ENCODE measurements at places on chromosomes 2 and 18.

DNA sequence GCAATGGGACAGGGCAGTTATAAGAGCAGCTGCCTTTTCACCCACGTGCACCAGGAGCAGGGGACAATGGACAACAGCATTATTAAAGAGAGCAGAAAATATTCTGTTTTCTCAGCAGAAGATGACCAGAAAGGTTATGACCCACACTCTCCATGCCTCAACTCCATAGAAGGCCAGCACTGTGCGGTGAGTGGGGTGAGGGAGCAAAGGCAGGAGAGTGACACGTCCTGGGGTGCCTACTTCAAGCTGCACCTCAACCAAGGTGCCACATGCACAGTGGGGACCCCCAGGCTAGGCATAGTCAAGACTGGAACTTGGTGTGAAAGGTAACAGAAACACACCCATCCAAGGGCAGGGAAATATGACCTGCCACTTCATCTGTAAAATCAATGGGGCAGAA, 50.4 kb downstream of the POLR1A start:
- DNase-seq, result no peak

GRCh38 chr2:232502911-232503808, 15.5 kb upstream of the ECEL1 start:
- DNase-seq, result no peak

DNA sequence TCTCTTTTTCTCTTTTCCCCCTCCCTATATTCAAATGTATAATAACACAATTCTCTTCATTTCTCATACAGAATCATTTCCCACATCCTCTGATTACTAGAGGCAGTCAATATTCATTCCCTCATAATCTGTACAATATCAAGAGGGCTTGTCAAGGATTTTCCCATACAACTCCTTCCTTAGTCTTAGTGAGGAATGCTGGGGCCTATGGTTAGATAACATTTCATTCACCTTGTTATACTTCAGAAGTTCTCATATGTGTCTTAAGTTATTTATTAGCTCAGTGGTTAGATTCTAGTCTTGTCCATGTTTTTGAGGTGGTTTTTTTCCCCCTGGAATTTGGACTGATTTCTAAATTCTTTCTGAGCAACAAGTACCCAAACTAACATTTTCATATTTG, 289.5 kb downstream of the PDE11A start:
- no peak for DNase-seq

GRCh38 chr18:49274188-49274714, 186.2 kb downstream of the DYM start:
- no peak for DNase-seq

DNA sequence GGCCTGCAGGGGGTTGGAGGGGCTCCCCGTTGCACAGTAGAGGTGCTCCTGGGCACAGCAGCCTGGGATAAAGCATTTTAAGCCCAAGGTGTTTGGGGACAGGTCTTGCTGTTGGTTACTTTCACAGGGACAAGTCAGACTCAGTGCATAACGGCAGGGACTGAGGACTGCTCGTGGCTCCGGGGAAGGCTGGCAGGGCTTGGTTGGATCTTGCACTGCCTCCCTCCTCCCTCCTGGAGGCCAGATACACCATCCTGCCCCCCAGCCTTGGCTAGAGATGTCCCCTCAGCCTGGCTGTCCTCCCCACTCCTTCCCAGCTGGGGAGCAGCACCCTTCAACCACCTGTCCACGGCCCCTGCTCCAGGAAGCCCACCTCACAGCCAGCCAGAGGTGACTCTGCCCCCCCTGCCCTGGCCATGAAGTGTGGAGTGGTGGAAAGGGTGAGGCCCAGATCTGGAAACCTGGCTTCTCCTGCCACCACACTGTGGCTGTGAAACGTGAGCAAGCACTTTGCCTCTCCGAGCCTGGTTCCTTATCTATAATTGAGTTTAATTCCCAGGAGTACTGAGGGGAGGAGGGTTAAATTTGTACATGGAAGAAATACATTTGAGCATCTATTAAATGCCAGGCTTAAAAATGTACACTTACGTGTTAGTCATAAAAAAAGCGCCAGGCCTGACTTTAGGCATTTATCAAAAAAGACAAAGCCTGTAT, 67.1 kb upstream of the TAF1B start:
- no peak for DNase-seq

All from NCI-H1436 treated with DMSO at 0.1 percent for 48 hours (cell line).